CD4-positive, alpha-beta T cell treated with Interleukin-10 for 1 hour (primary cell): ENCODE measurements at places on chromosomes 13 and 19.

DNA sequence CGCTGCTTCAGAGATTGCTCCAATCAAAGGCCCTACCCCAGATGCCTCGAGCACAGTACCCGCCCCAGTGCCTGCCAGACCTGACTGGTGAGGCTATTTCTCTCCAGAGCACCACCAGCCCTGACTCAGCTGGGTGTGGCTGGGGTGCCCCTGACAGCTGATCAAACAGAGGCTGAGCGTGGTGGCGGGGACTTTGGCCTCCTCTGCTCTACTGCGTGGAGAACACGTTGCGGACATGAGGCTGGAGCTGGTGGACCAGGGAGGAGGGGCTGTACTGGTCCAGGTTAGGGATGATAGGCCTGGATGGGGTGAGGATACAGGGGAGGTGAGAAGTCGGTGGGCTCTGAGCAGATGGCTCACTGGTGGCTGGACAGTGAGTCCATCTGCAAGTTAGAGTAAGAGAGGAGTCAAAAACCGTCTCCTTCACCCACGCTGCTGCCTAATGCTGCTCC is 3.5 kb upstream of the DOCK6 start:
- DNase-seq: no peak

GRCh38 chr13:31073859-31074718 is 87.6 kb downstream of the HSPH1 start:
- no peak for DNase-seq

GRCh38 chr13:30526612-30527495 is 61.1 kb upstream of the HMGB1 start:
- DNase-seq: no peak

- DNase-seq: no peak
Measured at GRCh38 chr19:51664131-51664530, 17.5 kb upstream of the SIGLEC14 start.

DNA sequence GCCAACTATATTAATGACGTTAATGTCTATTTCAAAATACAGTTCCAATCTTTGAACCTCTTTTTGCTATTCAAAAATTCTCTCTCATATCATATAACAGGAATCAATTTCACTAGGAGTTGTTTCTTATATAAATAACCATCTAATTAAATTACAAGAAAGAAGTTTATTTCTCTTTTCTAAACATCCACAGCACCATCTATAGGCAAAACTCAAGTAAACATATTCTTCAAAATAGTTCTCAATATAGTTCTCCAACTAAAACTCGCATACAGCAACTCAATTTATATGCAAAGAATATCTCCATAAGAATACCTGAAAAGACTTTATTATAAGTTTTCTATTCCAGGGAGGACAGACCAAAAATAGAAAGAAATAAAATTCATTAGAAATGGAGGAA is 65.6 kb downstream of the RBM26 start:
- no peak for DNase-seq

DNA sequence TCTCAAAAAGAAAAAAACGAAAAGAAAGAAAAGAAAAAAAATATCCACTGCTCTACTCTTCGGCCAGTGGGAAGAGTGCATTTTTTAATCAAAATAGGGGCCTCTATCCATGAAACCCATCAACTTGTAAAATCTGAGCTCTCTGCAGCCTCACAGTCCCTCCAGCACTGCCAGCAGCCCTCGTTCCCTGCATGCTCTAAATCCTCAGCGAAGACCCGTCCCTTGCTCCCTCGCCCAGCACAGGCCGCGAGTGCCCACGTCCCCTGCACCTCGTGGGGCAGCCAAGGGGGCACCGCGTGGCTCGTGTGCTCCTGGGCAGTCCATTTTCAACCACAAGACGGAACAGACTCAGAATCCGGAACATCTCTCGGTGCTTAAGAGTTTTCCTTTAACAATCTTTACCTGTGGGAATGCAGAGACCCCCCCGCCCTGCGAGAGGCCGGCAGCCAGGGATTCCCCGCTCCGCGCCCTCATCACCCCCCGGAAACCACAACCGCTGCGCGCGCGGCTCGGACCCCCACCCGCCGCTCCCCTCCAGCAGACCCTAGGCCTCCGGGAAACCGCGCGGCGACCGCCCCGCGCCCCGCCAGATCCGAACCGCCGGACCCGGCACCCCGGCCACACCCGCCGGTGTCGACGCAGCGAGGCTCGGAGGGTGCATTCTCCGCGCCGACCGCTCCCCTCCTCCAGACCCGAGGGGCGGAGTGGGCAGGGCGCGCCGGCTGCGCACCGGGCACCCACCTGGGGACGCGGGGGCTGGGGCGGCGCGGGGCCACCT is 638 bp downstream of the ANKRD27 start:
- DNase-seq: no peak

- DNase-seq: peak; percentile 87
Measured at GRCh38 chr19:51690454-51691073, 2.6 kb upstream of the SPACA6 start.

- DNase-seq: peak; percentile 56
Measured at GRCh38 chr19:10718205-10719196, 622 bp downstream of the DNM2 start.

DNA sequence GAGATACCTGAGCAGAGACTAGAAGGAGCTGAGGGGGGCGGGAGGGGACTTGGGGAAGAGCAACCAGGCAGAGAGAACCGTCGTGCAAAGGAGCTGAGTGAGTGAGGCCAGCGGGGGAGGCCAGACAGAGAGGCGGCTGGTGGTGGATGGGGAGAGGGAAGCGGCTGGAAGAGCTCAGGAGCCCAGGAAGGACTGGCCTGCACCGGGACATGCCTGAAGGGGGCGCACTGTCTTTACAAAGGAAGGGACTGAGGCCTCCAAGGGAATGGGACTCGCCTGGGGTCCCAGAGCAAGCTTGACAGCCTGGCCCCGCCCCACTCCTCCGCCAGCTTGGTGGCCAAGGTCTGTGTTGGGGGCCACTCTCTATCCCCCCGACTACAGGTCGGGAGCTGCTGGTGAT is 14.9 kb downstream of the ONECUT3 start:
- DNase-seq: no peak

- DNase-seq: no peak
Measured at GRCh38 chr19:42204664-42205063, 12.8 kb downstream of the DEDD2 start.

GRCh38 chr19:2360833-2361232 is 768 bp downstream of the TMPRSS9 start:
- no peak for DNase-seq

DNA sequence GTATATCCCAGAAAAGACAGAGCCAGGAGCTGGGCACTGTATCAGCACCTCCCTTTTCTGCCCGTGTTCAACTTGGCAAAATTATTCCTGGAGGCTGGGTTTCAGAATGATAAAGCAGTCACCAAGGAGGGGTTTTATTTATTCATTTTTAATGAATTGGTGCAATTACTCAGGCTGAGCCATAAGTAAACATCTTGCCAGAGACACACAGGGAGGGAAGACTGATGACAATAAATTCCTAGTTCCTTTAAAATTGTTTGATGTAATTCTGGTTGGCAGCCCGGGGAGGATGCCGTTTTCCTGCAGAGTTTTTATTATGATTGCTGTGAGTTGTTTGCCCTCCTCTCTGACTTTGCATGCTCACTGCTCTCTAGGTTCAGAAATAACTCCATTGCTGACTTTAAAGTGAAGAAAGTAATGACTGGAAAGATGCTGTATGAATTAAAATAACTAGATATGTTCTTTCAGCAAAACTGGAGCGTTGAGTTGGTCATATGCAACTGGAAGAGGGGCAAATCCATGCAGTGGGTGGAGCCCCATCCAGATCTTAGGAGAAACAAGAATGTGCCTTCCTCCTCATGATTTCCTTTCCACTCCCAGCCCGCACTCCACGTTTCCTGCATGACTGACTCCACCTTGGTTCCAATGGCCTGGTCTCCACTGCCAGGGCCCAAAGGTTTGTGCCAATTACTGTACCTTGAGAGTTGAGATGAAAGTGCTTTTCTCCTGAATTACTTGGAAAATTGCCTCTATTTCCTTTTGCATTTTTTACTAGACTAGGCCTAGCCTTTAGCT is 182.1 kb downstream of the RFC3 start:
- DNase-seq: no peak

DNA sequence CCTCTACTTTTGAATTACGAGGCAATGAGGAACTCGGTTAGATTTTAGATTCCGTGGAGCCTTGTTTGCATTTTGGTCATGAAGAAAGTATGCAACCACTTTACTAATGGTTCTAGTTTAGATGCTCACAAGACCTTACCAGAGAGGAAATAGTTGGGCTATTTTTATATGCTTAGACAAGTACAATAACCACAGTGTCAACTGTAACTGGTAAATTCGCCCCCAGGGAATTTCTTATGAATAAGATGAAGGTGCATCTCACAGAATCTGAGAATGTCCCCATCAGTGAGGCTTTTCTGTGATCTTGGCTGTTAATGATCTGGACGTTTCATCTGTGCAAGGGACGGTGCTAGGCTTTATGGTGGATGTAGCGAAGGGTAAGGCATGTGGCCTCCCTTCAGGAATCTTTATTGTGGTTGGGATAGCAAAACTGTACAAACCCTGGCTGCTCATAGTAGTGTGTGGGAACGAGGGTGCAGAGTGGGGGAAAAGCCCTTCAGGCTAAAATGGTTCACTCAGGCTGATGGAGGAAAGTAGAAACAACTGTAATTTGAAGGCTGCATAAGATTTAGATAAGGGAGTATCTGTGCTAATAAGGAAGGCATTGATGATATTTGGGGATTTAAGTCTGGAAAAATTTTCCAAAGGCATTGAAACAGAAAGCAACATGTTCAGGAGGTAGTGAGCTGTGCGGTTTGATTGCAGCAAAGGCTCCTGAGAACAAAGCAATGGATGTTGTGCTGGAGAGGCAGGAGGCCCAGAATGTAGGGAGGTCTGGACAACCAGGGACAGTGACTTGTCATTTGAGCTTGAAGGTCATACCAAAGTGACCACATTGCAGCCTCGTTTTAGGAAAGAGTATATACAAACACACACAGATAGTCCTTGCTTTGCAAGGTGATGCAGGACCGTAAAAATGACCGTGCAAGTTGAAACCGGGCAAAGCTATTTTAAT is 28.4 kb downstream of the UBAC2 start:
- DNase-seq: peak; percentile 39

- no peak for DNase-seq
Measured at GRCh38 chr13:104757712-104758111, 1691.5 kb upstream of the SLC10A2 start.

GRCh38 chr13:36668316-36668715 is 5.5 kb upstream of the SERTM1 start:
- no peak for DNase-seq

- no peak for DNase-seq
Measured at GRCh38 chr19:43435775-43436174, 21.1 kb downstream of the TEX101 start.

GRCh38 chr13:113207460-113207859 is 1.0 kb downstream of the PCID2 start:
- no peak for DNase-seq

DNA sequence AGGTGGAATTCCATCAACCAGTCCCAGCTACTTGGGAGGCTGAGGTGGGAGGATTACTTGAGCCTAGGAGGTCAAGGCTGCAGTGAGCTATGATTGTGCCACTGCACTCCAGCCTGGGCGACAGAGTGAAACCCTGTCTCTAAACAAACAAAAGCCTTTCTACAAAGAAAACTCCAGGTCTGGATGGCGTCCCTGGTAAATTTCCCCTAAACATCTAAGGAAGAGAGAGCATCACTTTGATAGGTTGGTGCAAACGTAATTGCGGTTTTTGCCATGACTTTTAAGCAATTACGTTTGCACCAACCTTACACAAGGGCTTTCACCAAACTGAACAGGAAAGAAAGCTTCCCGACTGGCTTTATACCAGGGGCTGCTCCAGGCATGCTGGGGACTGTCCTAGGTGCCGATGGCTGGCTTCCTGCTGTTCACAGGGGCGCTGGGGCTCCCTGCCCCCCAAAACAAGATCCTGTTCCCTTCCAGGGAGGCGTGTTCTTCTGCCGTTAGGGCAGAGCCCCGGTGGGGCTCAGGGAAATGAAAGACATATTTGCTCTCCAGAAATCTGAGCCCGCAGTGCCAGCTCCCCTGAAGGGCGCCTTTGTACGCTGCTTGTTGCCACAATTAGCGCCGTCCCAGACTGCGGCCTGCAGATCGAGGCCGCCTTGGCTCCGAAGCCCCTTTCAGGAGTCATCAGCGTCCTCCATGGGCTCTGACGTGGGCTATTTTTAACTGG is 38.7 kb upstream of the KLF2 start:
- no peak for DNase-seq

- DNase-seq: no peak
Measured at GRCh38 chr13:43983373-43983772, 103.7 kb downstream of the LACC1 start.

DNA sequence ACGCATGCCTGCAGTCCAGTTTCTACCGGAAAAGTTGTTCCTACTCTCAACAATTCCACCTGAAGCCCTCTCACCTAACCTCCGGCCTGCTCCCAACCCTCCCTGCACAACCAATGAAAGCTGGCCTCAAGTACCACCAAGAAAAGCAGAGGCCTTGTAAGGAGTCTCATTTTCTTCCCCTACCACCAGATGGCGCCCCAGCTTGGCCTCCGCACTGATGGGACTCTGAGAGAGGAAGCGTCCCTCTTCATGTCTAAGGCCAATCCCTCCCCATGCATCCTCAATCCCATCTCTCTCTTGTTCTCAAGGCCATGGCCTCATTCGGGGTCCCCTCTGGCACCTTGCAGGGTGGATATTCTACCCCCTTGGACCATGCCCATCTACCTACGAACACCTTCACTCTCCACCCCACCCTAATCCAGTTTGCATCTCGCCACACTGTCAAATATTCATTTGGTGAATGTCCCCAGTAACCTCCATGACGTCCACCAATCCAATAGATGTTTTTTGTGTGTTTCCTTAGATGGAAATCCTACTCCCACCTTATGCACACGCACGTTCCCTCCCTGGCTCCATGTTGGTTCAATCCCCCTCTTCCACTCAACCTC is 412.8 kb downstream of the ZNF536 start:
- DNase-seq: peak; percentile 56

DNA sequence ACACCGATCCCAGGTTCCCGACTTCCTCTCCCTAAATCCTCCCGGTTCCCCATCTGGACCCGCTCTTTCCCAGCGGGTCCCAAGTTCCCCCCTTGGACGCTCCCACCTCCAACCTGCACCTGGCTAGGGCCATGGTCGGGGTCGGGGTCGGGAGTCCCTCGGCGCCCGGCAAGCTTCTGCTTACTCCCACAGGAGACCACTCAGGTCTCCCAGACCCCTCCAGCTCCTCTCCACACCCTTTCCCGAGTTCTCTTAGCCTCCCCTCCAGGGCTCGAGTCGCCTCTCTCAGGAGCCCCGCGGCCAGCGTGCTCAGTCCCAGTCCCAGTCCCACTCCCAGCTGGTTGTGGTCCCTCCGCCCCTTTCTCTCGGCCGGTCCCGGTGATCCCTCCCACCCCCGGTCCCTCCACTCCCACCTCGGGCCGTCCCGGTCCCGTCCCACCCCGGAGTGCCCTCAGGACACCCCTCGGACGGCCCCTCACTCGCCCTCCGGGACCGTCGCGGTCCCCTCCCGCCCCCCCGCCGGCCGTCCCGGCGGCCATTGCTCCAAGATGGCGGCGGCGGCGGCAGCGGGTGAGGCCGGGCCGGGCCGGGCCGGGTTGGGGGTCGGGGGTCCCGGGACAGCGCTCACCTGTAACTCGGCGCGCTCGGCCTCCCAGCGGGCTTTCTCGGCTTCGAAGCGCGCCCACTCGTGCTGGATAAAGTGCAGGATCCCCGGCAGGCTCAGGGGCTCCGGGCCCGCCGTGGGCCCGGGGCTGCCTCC is at the start of gene FKRP:
Gene FKRP (plus strand): TSS at position 537 of the 760 bp plus-strand sequence. CDS start 9,394 bp downstream, outside the sequence.
- peak; percentile 44 for DNase-seq

GRCh38 chr13:99363949-99364348 is 56.8 kb upstream of the GPR183 start:
- DNase-seq: no peak

- peak; percentile 11 for DNase-seq
Measured at GRCh38 chr13:99796175-99796819, 175.3 kb downstream of the ZIC5 start.
